RPMI8226 (cell line): ENCODE measurements at places on chromosomes 5 and 9.
A peak's percentile ranks its signal among the peaks of the same experiment; 100 is the strongest.

GRCh38 chr9:125176636-125177035, 13.0 kb downstream of the PPP6C start:
- no peak for DNase-seq

DNA sequence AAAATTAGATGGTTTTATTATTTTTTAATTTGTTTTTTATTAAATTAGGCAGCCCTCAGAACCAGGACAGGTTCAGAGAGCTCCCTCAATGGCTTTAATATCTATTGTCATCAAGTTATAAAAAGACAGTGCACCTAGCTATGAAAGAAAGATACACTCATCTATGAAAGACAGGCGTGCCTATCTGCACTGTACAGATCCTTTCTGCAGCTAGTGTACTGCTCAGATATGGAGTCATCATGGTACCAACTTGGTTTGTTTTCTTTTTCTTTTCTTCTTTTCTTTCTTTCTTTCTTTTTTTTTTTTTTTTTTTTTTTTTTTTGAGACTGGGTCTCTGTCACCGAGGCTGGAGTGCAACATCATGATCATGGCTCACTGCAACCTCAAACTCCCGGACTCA, 54.8 kb upstream of the GPBP1 start:
- no peak for DNase-seq

- DNase-seq = peak; percentile 94
These were observed 145.4 kb downstream of the CD180 start for GRCh38 chr5:67051164-67051563.

- no peak for DNase-seq
These were observed 190.5 kb downstream of the DENND1A start for GRCh38 chr9:123739387-123739786.

DNA sequence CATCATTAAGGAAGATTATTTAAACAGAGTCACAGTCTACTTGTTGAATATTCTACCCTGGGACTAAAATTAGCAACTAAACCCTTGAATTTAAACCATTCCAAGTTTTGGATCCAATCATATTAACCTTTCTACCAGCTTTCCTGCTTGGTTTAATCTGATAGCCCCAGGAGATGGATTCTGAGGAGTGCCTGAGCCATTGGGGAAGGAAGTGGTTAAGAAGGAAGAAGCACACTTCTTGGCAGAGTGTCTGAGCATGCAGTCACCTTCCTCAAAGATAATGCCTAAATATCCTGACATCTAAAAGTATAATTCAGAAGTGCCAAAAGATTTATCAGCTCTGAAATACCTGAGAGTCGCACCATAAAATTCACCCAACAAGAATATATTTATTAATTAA, 74.1 kb upstream of the SNCAIP start:
- DNase-seq = no peak

DNA sequence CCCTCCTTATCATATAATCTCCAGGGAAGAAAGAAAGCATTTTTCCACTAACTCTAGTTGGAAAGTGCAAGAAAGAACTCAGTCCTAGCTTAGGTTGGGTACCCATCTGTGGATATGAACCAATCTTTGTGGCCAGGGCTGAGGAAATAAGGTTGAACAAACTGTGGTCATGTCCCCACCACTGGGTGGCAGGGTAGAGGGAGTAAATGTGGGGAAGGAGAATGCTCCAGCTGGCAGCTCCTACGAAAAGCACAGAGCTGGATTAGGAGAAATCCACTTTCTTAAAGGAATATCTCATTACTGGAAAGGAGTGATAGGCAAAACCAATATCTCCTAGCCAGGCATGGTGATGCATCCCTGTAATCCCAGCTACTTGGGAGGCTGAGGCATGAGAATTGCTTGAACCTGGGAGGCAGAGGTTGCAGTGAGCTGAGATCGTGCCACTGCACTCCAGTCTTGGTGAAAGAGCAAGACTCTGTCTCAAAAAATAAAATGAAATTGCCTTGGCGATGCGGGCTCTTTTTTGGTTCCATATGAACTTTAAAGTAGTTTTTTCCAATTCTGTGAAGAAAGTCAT, 175.1 kb downstream of the CCDC192 start:
- DNase-seq = peak; percentile 16

DNA sequence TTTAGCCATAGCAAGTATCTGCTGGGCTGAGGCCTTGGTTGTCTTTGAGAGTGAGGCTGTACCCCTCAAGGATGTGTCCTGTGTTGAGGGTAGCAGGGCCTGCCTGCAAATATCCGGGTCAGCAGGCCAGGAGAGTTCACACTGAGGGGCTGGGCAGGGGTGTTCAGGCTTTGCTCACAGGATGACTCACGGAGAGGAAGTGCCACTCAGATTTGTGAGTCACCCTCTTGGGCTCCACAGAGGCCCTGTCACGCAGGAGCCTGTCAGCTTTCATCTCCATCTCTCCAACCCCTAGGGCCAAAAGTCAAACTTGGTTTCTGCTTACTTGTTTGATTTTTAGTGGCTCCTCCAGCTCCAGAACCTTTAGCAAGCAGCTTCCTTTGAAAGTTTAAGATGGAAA, 211.5 kb downstream of the SEC61B start:
- DNase-seq = no peak

- DNase-seq = no peak
These were observed 34.9 kb upstream of the NIPBL start for GRCh38 chr5:36841677-36842076.

DNA sequence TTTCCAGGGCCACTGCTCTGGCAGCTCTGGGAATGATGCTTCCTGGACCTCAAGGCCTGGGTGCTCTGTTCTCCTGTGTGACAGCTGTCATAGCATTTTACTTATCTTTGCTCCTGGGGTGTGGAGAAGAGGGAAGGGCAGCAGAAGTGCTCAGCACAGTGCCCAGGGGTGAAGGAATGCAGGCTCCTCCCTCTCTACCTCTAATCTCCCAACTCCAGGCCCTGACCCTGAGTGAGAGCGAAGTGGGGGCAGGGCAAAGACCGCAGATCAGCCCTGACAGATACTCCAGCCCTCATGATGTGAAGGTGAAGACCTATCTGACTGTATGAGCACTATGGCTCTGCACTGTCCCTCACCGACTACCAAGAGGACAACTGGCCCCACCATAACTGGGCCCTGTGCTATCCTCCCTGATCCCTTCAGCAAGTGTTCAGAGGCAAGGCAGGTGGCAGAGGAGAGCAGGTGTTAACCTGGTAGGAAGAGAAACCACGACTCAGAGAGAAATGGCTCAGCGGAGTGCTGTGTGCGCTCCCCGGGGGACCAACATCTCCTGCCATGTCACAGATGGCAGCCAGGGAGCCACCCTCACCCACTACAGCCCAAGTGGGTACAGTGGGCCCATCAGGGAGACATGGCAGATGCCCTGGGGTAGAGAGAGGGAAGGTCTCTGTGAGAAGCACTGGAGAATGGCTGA, 16.8 kb downstream of the ACSL6 start:
- no peak for DNase-seq

- peak; percentile 72 for DNase-seq
These were observed 599 bp downstream of the NMRK1 start for GRCh38 chr9:75087289-75087823.

DNA sequence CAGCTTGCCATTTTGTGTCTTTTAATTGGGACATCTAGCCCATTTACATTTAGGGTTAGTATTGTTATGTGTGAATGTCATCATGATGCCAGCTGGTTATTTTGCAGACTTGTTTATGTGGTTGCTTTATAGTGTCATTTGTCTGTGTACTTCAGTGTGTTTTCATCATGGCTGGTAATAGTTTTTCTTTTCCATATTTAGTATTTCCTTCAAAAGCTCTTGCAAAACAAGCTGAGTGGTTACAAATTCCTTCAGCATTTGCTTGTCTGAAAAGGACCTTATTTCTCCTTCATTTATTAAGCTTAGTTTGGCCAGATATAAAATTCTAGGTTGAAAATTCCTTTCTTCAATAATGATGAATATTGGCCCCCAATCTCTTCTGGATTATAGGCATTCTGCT, 28.5 kb upstream of the TNFSF15 start:
- DNase-seq = no peak

- DNase-seq = no peak
These were observed 26.8 kb downstream of the ANP32B start for GRCh38 chr9:98009936-98010335.

DNA sequence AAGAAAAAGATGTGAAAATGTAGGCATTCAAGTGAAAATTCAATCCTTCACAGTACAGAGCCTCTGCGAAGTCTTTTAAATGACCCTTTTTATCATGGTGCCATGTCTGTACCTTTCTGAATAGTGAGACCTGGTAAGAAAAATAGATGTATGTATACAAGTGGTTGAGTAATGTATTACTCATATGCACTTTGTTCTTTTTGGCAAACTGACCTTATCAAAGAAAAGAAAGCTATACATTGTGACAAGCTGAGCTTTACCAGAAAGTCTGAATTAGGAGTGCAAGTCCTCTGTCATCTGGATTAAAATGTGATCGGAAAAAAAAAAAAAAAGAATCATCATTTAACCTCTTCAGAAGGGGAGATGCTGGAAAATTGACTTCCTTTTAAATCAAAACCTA, 356.4 kb upstream of the CCNH start:
- no peak for DNase-seq

- no peak for DNase-seq
These were observed 152.9 kb downstream of the FRMD3 start for GRCh38 chr9:83385317-83385716.

GRCh38 chr9:14396171-14396570, 82.2 kb upstream of the NFIB start:
- no peak for DNase-seq

DNA sequence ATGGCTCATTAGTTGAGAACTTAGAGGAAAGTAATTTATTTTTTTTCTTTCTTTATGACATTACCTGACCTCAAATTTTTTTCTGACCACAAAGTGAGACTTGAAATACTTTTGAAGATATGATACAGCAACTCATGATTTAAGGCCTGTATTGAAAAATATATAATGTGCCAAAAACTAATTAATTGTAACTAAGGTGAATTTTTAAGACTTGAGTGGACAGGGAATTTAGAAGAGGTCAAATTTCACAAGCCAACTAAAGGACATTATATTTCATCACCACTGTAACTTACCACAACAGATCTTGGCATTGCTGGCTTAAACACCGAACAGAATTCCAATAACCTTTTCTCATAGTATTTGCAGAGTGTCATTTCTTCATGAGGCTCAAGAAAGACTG, 1.8 kb downstream of the CCNH start:
- no peak for DNase-seq

GRCh38 chr5:120499876-120500563, 35.9 kb downstream of the PRR16 start:
- DNase-seq = no peak

DNA sequence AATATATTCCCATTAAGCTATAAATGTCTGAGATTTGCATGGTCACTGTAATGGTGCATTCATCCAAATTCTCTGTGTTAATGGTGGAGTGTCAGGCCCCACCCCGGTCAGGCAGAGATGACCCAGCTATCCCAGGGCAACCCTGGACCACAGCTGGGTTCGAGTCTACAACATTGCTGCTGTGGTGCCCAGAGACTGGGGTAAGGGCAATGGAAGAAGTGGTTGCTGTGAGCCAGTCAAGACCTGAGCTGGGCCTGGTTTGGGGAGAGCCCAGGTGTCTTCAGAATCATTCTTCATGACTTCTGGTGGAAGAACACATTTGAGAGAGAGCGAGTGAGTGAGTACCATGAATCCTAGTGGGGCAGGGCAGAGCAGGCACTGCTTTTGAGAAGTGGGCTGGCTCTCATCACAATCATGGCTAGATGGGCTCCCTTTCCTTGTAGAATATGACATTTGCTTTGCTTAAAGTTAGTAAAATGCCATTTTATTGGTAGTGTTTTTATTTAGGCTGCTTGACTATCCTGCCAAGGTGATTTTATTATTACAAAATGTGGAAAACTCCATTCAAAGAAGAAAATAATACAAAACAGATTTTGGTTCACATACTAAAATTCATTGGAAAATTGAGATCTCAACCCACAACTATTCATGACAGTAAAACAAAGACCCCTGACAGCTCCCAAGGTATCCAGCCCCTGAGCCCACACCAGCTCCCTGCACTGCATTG, 125.8 kb upstream of the SLC25A48 start:
- DNase-seq = no peak

DNA sequence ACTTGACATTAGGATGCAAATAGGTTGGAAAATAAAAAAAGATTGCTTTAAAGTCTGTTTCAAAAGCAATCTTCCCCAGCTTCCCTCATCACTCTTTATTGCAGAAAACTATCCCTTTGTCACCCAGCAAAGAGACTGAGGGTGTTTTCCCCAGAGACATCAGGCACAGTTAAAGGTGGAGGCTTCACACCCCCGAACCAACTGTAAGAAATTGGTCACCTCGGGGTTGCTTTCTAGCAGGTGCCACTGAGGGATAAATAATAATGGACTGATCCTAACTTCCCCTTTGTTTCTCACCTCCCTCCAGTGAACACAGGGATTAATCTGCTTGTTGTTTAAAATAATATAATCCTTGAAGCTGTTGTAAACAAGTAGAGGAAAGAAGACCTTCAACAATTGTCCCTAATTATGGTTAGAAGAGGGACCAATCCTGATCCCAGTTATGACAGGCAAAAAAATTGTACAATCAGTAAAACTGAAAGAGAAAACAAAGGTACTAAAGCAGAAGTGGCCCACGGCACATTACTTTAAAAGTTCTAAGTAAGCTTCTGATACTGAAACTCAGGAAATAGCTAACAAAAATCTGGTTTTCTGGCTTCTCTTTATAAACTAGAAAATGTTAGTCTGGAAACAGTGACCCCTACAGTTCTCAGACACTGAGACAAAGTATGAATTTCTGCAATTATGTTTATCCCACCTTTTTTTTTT, 6.6 kb upstream of the PCSK1 start:
- peak; percentile 67 for DNase-seq

DNA sequence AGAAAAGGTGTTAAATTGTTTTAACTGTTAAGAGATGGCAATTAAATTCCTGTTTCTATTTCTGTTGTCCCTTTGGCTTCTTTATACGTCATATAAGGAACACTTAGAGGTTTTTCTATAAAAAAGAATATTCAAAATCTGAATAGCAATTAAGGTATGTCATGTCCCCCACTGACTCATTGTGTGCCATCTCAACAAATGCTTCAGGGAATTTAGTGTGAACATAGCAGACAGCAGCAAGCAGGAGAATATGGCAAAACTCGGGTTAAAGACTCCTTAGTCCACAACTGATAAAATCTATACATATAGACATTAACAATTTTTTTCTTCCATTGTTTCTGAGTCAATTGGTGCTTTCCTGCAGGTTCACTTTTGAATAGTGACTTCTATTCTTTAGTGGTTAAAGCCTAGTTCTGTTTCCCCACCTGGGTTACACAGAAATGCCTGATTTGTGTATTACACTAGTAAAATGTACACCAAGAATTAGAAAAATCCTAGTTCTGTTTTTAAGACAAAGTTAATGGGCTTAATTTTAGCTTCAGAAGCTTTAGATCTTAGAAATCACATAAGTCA, 17.9 kb upstream of the RPS23 start:
- DNase-seq = no peak
